Retina (tissue), 1 donor: ENCODE measurements at places on chromosomes 7 and 10.

GRCh38 chr10:86665218-86665607, 3.1 kb upstream of the LDB3 start:
- DNase-seq, result no peak

DNA sequence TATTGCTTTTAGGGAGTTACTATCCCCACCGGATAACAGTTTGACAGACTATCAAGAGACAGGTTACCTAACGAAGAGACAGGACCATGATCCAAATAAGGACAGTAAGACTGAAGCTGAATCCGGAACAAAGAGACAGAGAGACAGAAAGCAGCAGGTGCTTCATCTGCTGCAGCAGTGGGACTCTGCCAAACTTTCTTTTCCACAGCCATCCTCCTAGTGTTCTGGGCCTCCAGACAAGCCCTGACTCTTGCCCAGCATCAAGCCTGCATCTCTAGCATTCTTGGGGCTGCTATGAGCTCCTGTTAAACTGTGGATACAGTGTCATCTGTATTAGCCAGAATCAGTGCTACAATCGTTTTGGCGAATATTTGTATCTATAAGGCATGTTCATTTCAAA, 761.7 kb downstream of the GRID1 start:
- no peak for DNase-seq

GRCh38 chr10:78247266-78247665, 213.6 kb downstream of the RPS24 start:
- no peak for DNase-seq

DNA sequence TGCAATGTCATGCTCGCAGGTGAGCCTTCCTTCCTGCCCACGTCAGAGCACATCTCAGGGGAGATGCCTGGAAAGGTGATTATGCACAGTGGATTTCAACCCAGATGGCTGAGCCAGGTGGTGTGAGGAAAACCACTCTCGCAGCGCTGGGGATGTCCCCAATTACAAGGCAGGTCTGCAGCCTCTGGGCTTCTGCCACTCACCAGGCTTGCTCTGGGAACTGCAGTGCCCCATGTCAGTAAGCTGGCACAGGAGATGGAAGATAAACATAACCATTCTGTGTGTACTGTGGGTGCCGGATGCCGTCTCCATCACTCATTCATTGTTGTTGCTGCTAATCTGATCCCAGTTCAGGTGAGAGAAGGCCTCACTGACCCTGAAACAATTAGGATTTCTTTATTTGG, 222.9 kb upstream of the PITRM1 start:
- peak; percentile 24 for DNase-seq

GRCh38 chr7:22129819-22130580, 184.3 kb upstream of the CDCA7L start:
- DNase-seq, result no peak

GRCh38 chr7:106640368-106641141, 20.4 kb downstream of the CCDC71L start:
- no peak for DNase-seq

GRCh38 chr10:69633673-69634635, 3.9 kb downstream of the FAM241B start:
- DNase-seq, result no peak

- DNase-seq, result no peak
Observed at GRCh38 chr10:122130474-122131110, 140.5 kb upstream of the BTBD16 start.

GRCh38 chr10:120086066-120086465, 193.5 kb downstream of the SEC23IP start:
- DNase-seq, result no peak

DNA sequence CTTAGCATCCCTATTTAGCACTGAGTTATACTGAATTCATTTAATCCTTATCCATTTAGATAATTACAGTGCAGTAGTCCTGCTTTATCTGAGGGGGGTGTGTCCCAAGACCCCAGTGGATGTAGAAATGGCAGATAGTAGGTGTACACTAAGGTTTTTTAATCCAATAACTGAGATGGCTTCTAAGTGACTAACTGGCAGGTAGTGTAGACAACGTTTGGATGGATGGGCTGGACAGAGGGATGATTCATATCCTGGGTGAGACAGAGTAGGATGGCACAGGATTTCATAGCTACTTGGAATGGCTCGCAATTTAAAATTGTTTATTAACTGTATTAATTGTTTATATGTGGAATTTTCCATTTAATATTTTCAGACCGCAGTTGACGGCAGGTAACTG, 295.6 kb downstream of the CCDC3 start:
- no peak for DNase-seq

GRCh38 chr7:109996927-109997326, 1094.0 kb upstream of the LRRN3 start:
- no peak for DNase-seq

GRCh38 chr10:124342136-124342820, 76.4 kb downstream of the OAT start:
- DNase-seq, result no peak

- DNase-seq, result no peak
Observed at GRCh38 chr10:88835910-88836221, 15.8 kb downstream of the ANKRD22 start.

DNA sequence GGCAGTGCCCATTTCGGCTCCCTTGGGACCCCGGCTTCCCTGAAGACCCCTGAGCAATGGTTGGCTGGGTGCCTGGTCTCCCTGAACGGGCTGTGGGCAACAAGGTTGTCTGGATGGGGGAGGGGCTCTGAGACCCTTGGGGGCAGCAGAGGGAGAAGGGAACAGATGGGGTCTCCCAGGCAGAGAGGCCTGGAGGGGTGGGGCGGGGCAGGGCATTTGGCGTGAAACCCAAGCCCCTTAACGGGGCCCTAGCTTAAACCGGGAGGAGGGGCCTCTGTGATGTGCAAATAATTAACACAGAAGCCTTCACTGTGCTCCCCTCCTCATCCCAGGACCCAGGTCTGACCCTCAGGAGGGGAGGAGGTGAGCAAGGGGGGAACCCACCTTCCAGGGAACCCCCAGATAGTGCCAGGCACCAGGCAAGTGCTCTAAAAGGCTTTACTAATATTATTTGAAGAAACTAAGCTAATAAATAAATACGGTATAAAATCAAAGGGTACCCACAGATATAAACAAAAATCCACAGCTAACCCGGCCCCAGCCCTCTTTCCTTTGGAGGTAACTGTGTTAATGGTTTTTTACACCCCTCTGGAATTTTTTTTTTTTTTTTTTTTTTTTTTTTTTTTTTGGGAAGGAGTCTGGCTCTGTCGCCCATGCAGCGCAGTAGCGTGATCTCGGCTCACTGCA, 170.8 kb downstream of the RNF216 start:
- DNase-seq, result peak; percentile 49

GRCh38 chr10:22442468-22442867, 97.2 kb downstream of the SPAG6 start:
- no peak for DNase-seq

DNA sequence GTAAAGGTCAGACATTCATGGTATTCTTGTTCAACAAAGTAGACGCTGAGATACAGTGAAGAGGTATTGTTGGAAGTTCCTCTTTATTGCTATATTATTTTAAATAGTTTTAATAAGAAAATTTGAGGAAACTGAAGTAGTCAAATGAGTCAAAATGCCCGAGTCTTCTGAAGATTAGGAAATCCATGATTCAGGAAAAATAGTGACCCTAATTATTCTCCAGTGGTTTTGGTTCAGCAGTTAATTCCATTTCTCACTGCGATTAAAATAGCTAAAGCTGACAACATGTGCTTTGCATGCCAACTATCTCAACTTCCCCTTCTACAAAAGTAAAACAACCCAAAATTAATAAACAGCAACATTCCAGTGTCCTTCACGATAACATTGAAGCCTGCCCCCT, 32.7 kb upstream of the PFKP start:
- no peak for DNase-seq

- DNase-seq, result no peak
Observed at GRCh38 chr10:96082748-96083147, 39.4 kb downstream of the CCNJ start.

DNA sequence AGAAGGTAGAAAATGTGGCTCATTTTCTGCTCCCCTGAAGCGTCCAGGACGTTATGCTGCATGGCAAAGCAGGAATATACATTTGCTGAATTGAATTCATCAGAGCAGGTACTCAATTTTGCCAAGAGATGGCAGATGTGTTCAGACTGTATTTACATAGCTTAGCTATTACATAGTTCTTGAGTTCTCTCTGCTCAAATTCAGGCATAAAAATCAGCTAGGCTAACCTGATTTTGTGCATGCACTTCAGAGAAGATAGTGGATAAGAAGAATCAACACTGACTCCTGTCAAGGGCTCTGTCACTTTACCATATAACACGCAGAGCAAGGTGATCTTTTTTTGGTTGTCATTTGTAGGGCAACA, 209.2 kb upstream of the FAM3C start:
- no peak for DNase-seq

DNA sequence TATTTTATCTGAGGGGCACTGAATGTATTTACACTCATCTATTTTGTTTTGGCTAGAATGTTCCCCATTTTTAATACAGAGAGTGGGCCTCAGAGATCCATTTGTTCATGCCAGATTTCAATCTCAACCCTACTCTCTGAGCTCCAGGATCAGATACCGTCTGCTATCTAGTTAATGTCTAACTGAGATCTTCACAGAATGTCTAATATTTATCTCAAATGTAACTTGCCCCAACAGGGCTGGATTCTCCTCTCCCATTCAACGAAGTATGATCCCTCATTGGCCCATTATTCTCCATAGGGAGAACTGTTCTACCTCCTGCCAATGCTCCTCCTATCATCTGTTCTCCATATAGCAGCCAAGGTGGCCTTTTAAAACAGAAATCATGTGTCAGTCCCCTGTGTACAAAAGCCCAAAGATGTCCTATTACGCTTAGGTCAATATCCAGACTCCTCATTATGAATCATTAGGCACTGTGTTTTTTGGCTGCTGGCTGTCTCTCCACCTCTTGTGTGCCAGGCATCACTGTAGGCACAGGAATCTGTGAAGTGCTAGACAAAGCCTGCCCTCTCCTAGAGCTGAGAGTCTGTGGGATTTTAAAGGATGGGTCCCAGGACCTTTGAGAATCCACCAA, 169.3 kb upstream of the AGK start:
- no peak for DNase-seq

- DNase-seq, result no peak
Observed at GRCh38 chr7:1242256-1242605, 9.6 kb downstream of the UNCX start.

- DNase-seq, result no peak
Observed at GRCh38 chr7:42913591-42913990, 1.7 kb upstream of the C7orf25 start.

- no peak for DNase-seq
Observed at GRCh38 chr7:37476881-37477450, 28.3 kb upstream of the ELMO1 start.

DNA sequence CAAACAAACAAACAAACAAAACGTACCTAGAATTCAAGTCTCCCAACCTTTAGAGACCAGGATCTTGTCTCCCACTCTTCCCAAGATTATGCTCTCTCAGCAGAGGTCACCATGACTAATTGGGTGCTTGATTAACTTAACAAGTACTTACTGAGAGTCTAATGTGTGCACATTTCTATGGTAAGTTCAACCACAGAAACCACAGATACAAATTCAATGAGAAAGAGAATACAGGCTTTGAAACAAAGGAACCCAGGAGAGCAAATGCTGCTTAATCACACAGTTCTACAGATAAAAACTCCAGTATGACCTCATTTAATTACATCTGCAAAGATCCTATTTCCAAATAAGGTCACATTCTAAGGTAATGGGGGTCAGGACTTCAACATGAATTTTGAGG, 142.8 kb downstream of the DNAJC1 start:
- no peak for DNase-seq

DNA sequence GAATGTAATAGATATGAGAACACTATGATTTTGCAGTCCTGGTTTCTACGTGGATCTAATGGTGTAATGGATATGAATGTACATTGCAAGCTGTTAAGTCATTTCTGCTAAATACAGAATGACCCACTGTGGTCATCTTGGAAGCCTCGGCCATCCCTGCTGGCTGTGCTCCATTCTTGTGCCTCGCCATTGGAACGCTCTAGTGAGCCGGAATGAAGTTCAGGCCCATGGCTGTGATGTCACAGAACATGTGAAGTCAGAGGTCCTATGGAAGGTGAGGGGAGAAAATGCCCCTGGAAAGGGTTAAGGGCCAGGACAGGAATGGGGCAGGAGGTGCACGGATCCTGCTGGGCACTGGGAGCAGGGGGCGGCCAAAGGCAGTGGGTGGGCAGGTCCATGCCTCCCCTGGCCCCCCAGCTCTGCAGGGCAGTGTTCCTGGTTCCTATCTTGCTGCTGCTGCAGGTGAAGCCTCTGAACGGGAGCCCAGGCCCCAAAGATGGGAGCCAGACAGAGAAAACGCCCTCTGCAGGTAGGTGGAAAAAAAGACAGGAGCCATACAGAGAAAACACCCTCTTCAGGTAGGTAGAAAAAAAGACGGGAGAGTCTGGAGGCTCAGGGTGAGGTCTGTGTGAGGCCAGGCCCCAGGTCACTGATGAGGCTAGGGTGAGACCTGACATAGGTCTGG, at the start of gene LLCFC1:
LLCFC1 (plus strand) TSS at position 259 of the 685 bp plus-strand sequence; CDS start at position 397, 138 bp downstream.
- DNase-seq, result no peak

DNA sequence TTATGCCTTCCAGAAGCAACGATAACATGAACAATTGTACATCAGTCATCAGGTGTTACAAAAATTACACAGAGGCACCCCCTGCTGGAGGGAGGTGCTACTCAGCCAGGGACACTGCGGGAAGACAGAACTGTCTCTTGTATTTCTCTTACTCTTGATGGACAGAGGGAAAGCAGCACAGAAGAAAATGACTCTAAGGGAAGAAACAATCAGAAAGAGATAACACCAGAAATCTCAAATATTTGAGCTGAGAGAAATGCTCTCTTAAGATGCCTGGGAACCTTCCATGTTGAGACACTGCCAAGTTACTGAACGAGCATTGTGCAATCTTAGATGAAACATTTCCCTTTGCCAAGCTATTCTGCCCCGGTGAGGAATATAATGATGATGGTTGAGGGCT, 227.6 kb upstream of the NPSR1 start:
- DNase-seq, result no peak

GRCh38 chr10:69268761-69269416, 9.4 kb upstream of the HK1 start:
- DNase-seq, result no peak

DNA sequence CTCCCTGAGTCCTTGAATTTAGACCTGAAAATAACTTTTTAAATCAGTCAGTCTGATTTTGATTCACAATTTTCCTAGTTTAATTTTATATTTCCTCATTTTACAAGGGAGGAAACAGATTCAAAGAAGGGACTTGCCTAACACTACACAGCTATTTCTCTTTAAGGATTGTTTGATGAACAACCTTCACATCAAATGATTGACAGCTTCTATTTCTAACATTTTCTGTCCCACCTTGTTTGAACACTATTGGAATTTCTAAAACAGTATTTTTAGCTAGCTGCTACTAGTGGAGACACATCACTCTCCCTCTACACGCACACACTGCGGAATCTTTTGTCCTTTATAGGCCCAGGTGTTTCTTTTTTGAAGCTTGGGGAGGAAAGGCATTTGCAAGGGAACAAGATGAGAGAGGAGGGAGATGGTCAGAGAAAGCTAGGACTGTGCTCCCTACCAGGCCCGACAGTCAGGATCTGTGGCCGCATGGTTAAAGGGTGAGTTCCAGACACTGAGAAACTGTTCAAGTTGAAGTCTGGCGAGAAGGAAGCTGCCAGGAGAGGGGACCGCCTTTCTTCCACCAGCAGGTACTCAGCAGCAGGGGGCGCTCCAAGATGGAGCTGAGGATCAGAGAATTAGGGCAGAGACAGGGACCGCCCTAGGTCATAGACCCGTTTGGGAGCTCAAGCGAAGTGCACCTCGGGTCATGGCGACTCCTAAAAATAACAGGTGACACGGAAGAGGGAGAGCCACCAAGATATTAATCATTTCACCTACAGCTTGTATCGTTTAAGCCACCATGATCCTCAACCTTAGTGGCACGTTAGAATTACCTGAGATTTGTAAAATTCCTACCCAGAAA, 49.7 kb downstream of the DNAJC12 start:
- DNase-seq, result peak; percentile 27
